Tibial nerve (tissue), 4 donors: ENCODE measurements at places on chromosomes 4 and X.

DNA sequence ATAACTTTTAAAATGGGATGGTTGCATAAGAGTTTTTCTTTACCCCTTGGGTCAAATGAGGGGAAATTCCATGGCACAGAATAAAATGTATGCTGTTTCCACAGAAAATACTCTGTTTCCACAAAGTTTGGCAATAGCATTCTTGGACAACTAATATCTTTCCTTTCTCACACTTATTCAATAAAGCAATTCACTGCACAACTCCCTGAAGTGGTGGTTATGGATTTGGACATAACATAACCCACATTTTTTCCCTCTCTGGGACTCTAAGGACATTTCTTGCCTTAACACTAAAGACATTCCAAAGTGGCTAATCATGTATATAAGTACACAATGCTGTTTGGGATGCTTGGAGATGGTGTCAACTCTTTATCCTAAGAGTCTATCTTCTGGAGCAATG lies 51.7 kb upstream of the GPM6B start:
- no peak for DNase-seq

DNA sequence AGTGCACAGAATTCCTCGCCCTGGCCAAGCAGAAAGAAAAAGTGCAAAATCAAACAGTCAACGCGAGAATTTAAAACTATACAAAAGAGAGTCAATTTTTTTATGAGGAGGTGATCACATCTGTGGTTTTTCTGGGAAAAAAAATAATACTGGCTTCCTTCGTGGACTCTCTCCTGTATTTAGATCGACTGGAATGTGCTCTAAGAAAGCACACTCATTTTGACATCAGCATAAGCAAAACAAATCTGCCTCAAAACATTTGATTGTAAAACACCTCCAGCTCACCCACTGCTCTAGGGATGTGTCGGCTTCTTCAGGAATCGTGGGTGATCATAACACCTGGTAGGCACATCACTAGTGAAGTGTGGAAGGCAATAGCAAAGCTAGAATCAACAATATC lies 417.4 kb upstream of the FAT1 start:
- DNase-seq = no peak

- no peak for DNase-seq
Observed at GRCh38 chr4:74158466-74159142, 686 bp downstream of the MTHFD2L start.

DNA sequence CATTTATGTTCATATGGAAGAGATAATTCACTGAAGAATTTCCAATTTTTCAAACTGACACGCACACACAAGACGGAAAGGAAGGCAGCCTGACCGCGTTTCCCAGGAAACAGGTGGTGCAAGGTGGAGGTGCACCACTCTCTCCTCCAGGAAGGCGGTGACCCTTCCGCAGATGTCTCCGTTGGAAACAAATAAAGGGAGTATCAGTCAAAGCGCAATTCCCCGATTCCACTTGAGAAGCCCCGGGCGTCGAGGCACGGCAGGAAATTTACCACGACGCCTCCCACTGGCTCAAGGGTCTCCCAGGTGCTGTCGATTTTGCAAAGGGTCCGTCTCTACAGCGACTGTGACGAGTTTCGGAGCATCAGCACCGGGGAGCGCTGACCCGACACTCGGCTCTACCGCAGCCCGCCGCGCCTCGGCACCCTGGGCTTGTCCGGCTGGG lies 770 bp upstream of the TIGD2 start:
- DNase-seq = no peak

DNA sequence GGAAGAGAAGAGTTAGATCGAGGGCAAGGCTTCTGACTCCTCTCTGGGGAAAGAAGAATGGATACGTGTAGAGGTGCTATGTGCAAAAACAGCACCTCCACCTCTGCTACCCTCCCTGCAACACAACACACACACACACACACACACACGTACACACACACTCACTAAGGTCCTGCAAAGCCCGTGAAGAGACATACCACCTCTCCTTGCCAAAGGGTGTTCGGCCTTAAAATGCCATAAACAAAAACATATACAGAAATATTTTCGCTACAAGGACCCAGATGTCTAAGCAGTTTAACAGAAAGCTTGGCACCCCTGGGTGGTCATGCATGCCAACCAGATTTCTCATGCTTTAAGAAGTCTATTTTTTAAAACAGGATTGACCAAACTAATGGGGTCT lies 1.5 kb downstream of the TIFA start:
- DNase-seq = no peak
